Fibroblast of mammary gland (primary cell): ENCODE measurements at places on chromosomes 7 and 10.

- peak; percentile 94 for DNase-seq
These were observed 258.2 kb downstream of the SDK1 start for GRCh38 chr7:3559278-3559677.

DNA sequence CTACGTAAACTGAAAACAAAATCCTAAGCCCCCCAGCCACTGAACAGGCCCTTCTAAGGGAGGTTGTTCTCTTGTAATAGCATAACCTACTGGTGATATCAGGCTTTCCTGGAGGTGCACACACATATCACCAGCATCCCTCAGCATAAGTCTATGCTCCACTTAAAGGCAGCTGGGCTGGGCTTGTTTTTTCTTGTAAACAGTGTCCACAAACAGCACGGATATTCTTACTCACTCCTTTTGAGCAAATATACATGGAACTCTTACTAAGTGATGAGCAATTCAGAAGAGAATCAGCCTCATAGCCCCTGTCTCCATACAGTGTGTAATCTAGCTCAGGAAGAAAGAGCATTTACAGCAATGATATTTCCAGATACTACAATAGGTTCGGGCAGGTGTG, 2.4 kb downstream of the LRIT1 start:
- DNase-seq: no peak

DNA sequence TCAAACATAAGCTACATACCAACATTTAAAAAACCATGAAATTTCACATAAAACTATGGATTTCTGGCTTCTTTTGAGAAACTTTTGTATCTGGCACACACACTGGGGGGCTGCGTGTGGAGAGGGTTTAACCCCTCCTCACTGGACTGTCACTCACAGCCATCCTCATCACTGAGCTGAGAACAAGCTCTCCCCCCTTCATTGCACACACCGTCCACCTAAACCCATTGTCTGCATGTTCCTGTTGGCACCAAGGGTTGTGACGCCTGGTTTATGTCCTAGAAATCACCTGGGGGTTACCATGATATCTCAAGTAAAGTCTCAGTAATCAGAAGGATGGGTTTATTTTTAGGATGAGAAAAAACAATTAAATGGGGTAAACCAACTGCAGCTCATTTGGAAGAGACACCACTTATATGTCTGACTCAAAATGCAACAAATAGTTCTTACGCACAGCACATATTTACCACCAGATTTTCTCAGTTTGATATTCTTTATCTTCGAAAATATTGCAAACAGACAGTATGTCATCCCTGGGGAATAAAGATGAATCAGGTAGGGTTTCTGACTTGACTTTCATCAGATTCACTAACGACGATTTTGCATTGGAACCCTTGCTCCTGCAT, 218.5 kb upstream of the KLF6 start:
- no peak for DNase-seq

GRCh38 chr10:82245157-82245556, 370.2 kb downstream of the NRG3 start:
- DNase-seq: no peak

GRCh38 chr10:73647875-73648651, 6.8 kb upstream of the MYOZ1 start:
- no peak for DNase-seq

DNA sequence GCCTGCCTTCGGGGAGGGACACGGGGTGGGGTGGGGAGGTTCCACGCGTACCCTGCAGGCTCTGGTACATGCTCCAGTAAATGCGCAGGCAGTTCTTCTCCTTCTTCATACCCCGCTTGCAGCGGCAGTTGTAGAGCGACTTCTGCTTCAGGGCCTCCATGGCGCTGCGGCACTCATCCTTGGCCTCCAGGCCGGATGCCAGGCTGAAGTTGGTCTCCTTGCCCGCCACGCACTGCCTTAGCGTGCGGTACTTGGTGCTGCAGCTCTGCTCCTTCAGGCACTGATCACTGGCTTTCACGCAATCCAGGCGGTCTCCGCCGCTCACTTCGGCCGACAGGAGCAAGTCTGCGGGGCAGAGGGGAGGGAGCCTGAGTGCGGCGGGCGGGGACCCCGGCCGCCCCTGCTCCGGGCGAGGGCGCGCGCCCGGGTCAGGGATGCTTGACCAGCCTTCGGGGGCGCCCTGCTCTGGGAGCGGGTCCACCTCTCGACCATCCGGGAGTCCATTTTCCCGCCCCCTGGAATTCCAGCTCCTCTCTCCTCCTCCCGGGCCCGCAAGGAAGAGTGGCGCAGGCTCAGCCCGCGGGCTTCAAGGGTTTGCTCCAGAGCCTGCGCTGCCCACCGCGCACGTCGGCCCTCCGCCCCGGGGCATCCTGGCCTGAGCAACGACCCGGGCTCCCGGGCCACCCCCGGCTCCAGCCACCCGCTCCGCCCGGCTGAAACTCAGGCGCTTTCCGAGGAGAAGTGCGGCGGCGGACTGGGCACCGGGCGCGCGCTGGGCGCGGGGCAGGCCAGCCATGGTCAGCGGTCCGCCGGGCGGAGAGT, 2.0 kb downstream of the GFRA1 start:
- no peak for DNase-seq

DNA sequence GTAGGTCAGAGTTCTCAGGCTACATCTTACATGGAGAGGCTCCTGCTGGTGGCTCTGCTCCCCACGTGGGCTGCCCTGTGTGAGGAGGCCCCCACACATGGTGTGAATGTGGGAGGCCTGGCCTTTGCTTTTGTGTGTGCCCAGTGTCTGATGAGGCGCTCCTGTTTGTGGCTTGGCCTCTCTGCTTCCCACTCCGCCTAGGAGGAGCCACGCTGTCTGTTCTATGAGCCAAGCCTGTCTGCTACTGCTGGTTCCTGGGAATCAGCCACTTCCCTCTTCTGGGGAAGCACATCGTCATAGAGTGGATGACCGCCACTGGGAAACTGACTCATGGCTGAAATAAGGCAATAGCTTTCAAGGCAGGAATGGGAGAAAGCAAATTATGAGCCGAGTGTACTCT, 87.1 kb downstream of the CYP26A1 start:
- peak; percentile 95 for DNase-seq

DNA sequence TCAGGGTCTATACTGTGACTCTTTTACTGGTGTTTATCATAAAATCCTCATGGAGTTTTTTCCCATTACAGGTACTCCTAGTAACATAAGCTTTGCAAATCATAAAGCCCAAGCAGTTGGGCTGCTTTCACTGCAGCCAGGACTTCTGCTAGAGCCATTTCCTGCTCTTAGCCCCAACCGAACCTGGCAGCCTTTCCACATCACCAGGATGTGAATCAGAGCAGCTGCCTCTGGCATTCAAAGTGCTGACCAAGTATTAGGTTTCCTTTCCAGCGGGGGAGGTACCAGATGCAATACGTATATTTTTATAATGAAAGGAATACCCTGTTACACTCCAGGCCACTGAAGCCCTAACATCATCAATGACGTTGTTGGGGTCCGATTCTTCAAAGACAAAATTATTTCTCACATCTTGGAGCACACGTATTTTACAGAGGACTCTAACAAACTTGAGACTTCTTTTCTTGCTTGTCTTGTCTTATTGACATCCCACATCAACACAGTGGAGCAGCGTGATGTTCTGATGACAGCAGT, 3.6 kb upstream of the HTR5A start:
- peak; percentile 69 for DNase-seq

- DNase-seq: no peak
These were observed 495.1 kb downstream of the SUGCT start for GRCh38 chr7:40629891-40630290.

DNA sequence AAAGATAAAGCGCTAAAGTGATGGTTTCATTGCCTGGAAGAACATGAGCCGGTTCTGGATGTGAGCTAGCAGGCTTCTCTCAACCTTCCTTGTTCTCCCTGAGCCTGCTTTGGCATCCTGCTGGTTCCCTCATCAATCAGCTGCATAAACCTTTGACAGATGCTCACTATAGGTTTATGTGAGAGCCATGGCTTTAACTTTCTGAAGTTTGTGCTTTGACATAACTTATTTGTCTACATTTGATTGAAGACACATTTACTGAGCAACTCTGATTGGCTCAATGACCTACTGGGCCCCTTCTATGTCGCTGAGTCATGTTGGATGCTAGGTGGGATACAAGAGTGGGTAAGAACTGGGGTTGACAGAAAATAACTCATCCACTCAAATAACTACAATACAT, 192.0 kb downstream of the ADAM12 start:
- DNase-seq: no peak

GRCh38 chr7:112052993-112053736, 153.0 kb downstream of the DOCK4 start:
- no peak for DNase-seq

DNA sequence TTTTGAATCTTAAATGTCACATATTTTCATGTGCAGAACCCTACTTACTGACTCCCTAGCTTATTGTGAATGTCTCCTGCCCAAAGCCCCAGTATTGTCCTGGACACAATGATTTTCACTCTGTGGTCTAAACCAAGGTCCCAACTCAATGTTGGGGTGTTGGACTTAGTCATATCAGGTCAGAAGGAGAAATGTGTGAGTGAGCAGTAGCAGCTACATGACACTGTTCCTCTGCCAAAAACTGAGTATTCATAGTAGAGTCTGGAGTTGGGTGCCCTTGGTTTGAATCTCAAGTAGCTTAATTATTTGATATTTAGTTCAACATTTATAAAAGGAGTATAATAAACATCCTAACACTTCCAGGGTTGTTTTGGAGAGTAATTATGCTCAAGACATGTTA, 141.0 kb downstream of the CHRM2 start:
- DNase-seq: no peak

GRCh38 chr10:115525141-115525540, 432.0 kb downstream of the ATRNL1 start:
- DNase-seq: no peak

- no peak for DNase-seq
These were observed 1183.4 kb upstream of the AUTS2 start for GRCh38 chr7:68414631-68415425.

GRCh38 chr7:23523486-23524075, 8.2 kb downstream of the TRA2A start:
- no peak for DNase-seq

GRCh38 chr7:108358553-108358952, 97.7 kb downstream of the NRCAM start:
- peak; percentile 48 for DNase-seq

DNA sequence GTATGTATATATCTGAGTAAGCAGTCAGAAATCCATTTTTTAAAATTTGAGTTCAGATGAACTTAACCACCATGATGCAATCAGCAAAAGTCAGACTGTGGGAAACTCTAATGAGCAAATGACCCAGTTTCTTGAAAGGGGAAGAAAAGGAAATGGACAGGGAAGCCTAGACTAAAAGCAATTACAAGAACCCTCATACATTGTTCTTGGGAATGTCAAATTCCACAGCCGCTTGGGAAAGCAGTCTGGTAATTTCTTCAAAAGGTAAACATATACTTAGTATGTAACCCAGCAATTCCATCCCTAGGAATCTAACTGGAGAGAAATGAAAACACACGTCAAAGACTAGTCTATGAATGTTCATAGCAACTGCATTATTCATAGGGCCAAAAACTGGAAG, 16.4 kb upstream of the FOXK1 start:
- DNase-seq: peak; percentile 92

GRCh38 chr10:46527241-46527811, 29.1 kb downstream of the GPRIN2 start:
- no peak for DNase-seq

DNA sequence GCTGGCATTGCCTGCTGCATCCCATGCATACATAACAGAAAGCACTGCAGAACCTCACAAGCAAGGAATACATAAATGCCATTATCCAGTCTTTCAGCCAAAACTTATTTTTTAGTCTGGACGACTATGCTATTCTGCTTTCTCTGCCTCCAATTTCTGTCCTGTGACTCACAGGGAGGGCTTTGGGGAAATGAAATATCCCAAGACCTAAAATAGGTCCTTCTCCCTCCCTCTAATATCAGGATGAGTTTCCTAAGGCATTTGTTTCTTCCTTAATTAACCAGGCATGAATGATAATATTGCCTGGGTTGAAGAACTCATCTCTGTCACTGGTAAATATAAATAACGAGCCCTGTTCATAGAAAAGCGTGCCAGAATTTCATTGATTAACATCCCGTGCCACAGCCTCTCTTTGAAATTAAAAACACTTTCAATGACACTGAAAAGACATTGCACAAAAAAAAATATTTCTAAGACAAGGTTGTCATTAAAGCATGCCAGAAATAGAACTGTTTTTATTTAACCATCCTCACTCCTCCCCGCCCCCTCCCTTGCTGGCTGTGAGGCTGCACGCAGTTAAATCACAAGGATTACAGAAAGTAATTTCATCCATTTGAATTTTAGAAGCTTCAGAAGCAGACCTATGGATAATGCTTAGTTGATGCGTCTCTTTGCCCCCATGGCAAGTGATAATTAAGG, 103.0 kb upstream of the ANKRD1 start:
- DNase-seq: no peak

DNA sequence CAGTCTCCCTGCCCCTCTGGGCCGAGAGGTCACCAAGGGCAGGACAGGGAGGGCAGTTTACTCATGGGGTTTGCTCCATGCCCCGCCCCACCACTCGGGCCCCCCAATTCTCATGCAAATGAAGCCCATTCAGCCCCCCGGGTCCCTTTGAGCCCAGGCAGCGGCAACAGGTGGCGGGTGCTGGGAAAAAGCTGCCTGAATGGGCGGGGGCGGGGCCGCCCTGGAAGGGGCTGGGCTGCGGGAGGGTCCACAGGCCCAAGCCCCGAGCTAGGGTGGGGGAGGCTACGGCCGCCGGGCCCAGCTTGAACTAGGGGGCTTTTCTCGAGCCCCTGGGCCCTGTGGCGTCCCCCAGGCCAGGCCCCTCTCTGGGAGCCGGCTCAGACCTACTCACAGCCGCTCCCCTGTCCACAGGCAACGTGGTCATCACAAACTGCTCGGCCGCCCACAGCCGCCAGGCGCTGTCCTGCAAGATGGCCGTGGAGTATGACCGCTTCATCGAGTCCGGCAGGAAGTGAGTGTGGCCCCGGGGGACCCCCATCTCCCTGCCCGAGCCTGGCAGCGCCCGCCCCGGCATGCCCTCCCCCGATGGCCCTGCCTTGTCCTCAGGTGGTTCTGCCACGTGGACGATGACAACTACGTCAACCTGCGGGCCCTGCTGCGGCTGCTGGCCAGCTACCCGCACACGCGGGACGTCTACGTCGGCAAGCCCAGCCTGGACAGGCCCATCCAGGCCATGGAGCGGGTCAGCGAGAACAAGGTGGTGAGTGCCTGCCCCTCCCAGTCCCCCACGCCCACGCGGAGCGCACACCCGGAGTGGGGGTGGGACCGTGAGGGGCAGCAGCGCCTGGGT, 5.5 kb downstream of the LFNG start:
- no peak for DNase-seq

- no peak for DNase-seq
These were observed 80.7 kb upstream of the NANOS1 start for GRCh38 chr10:118948786-118949185.

DNA sequence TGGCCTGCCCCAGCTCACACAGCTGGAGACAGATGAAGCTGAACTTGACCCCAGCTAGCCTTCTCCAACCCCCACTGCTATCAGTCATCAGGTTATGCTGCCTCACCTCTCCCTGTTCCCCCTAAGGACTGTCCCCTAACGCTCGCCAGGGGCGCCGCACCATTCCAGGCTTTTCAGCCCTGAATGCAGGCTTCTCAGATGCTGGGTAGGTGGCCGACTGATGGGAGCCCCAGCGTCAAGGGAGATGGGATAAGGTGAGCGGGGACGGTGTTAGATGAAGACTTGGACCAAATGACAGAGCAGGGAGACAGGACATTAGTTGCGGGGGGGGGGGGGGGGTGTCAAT, 15.8 kb upstream of the OPALIN start:
- DNase-seq: no peak
